Activated CD8-positive, alpha-beta memory T cell treated with anti-CD3 and anti-CD28 coated beads for 4 hours (primary cell): ENCODE measurements at places on chromosomes 2 and 18.

GRCh38 chr2:72895759-72896281 is 8.6 kb downstream of the SPR start:
- no peak for DNase-seq

GRCh38 chr2:135162377-135162776 is 110.3 kb downstream of the RAB3GAP1 start:
- DNase-seq, result no peak

GRCh38 chr2:160258492-160258805 is 58.4 kb upstream of the ITGB6 start:
- no peak for DNase-seq

- no peak for DNase-seq
Observed at GRCh38 chr2:46380038-46380940, 83.1 kb downstream of the EPAS1 start.

GRCh38 chr2:84919885-84920580 is 14.6 kb downstream of the TMSB10 start:
- peak; percentile 34 for DNase-seq

GRCh38 chr2:149716687-149717086 is 129.1 kb upstream of the MMADHC start:
- DNase-seq, result no peak

GRCh38 chr18:26424428-26425147 is 123.8 kb downstream of the KCTD1 start:
- DNase-seq, result no peak

GRCh38 chr18:8381821-8382459 is 227.3 kb upstream of the RAB12 start:
- DNase-seq, result no peak

DNA sequence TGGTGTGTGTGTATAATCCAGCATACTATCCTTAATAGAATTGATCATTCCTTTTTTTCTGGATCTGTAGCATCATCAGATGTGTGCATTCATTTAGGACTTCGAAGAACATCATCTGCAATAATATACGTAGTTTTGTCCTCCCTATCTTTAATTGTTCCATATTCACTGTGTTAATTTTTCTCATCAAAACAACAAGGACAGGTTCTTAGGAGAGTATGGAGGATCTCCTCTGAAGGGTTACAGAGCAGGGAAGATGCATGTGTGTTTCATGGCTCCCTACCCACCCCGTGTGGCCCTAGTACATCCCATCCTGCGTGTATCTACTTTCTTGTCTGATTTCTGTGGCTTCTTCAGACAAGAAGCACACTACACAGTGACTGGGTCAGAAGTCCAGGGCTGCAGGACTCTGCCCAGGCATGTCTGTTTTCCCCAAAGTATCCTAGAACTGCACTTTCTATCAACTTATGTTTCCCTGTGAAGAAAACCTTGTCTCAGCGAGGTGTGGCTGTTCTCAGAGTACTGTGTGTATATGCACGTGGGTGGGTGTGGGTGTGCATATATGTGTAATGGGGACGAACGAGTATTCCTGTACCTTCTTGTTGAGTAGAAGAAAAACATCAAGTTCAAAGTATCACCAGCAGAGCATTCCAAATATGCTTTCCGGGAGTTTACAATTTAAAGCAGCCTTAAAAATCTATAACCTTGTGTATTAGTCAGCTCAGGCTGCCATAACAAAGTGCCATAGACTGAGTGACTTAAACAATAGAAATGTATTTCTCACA is 220.4 kb upstream of the FOSL2 start:
- DNase-seq, result no peak

DNA sequence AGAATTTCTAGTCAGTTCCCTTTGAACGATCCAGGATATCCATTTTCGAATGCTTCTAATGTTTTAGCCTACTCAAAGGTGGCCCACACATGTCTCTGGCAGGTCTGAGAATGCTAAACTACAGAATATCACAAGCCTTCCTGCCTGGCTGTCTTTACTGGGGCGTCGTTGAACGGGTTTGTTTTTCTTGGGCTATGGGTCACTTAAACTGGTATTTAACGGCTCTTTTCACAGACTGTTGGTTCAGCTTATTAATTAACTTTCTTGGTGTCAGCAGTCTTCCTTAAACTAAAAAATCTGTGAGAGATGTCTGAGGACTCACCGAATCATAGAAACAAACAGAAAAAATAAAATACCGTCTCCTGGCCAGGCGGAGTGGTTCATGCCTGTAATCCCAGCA is 563.2 kb upstream of the NRP2 start:
- DNase-seq, result no peak

DNA sequence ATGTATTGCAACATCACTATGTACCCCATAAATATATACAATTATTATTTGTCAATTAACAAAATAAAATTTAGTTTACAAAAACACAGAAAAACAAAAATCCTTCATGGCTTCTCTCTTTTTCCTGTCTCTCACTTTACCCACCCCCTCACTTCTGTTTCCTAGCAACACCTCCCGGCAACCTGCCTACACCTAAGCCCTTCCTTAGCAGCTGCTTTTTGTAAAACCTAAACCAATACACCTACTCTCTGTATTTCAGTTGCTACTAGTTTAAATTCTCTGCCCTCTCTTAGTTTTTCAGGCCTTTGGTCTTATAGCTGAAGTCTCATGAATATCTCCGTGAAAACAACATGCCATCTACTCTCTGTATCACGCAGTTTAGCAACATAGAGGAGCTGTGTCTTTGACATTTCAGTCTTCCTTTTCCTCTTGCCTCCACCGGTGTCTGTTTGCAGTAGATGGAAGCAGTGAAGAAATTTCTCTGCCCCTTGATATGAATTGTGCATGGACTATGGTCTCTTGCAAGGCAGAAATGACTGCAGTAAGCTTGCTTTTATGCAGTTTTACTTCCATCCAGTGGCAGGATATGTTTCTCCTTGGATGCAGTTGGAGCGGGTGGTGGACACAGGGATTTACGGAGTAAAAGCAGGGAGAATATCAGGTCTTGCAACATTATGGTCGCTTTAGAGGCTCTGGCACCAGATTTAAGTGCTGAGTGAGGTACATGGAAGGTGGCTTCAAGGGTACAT is 42.0 kb upstream of the ZDBF2 start:
- DNase-seq, result no peak

DNA sequence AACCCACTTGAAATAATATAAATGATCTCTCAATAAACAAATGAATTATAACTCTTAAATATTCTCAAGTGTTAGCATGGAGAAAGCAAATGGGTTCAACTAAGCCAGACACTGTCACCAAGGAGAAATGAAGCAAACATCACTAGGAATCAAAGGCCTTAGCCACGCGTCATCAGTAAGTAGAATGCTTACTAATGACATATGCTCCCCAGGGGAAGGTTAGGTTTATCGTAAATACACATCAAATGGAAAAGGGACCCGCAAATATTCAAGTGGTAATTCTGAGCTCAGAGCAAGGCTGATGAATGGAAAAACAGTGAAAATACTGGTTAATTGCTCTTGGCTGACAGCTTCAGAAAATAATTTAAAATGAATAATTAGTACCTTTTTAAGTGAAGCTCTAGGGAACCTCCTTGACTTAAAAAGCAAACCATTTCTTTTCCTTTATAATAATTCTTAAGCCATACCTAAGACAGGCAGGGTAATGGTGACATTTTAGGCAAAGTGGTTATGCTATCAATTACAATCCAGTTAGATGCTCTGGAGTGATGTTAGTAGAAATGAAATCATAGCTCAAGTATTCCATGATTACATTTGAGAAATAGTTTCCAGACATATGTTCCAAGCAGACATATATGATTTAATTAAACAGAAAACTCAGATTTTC is 101.5 kb downstream of the ALPK2 start:
- DNase-seq, result no peak
